Activated CD8-positive, alpha-beta memory T cell treated with anti-CD3 and anti-CD28 coated beads for 36 hours (primary cell): ENCODE measurements at places on chromosomes 11 and 22. TPM values are rescaled to one million over a fixed set of nuclear protein-coding genes. Genes with fewer than 3 reads are reported as not detected.

SRRD gene
- 33.6 TPM for total RNA-seq

MPEG1 gene
- total RNA-seq: not detected

DGCR6L gene
- 40.4 TPM for total RNA-seq

ETS1 gene
- 417 TPM for total RNA-seq

OR8D1 gene
- not detected for total RNA-seq

RBMXL2 gene
- not detected for total RNA-seq

DGCR8 gene
- 64.9 TPM for total RNA-seq

FLRT1 gene
- not detected for total RNA-seq

OR8G5 gene
- not detected for total RNA-seq

RIBC2 gene
- total RNA-seq: 13.3 TPM

PHF21B gene
- not detected for total RNA-seq

KCNE3 gene
- not detected for total RNA-seq

BIK gene
- 3.5 TPM for total RNA-seq

SEPTIN5 gene
- 0.86 TPM for total RNA-seq

IGSF9B gene
- total RNA-seq: 20.0 TPM

OR52A1 gene
- total RNA-seq: not detected

OR52N4 gene
- total RNA-seq: 0.21 TPM

DRD2 gene
- total RNA-seq: not detected

CYP2R1 gene
- 5.3 TPM for total RNA-seq

SLC5A1 gene
- not detected for total RNA-seq

CNTF gene
- 2.3 TPM for total RNA-seq

KCNK7 gene
- 0.46 TPM for total RNA-seq

OR2AG1 gene
- total RNA-seq: not detected

CRYBB2 gene
- not detected for total RNA-seq

NLRP14 gene
- not detected for total RNA-seq

CARD18 gene
- not detected for total RNA-seq
